Activated CD4-positive, CD25-positive, alpha-beta regulatory T cell treated with anti-CD3 and anti-CD28 coated beads, Interleukin-2, amount 50 U/mL, for 72 hours (primary cell): ENCODE measurements at places on chromosomes 2 and 18.

- DNase-seq, result no peak
Measured at GRCh38 chr2:128911276-128911675, 592.6 kb upstream of the HS6ST1 start.

DNA sequence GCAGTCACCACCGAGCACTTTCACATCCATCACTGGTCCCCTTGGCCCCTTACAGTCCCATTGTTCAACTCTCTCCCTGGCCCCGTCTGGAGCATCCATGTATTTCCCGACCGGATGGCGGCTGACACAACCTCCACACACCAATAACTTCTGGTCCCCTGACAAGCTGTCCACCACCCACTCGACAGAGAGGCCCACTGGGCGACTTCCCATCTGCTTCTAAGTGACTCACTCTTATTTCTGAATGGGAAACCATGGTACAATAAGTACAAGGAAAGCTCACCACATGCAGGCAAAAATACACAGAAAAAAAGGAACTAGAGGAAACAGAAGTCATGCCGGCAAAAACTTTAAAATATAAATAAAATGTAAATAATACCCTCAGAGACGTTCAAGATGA lies 82.9 kb upstream of the RAB12 start:
- no peak for DNase-seq

GRCh38 chr2:135546436-135546835 lies 15.2 kb downstream of the R3HDM1 start:
- DNase-seq, result no peak

- DNase-seq, result no peak
Measured at GRCh38 chr2:70607121-70607561, 53.5 kb upstream of the TGFA start.

DNA sequence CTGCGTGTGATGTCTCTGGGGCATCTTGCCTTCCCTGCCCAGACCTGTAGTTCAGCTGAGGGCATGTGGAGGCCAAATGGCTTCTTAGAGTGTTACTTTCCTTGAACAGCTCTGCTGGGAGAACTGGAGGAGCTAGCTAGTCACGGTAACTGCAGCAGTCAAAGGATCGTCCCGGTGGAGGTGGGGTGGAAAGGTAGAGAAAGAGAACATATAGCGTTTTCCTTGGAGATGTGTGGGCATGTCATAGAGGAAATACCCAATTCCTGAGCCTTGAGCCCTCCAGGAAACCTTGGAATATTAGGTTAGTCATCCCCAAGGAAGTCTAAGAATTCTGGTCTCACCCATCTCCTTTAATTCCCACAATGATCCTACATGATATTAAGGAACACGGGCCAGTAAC lies 33.5 kb upstream of the IL37 start:
- no peak for DNase-seq

GRCh38 chr2:28334527-28334894 lies 58.1 kb upstream of the FOSL2 start:
- DNase-seq, result no peak

- no peak for DNase-seq
Measured at GRCh38 chr2:226190479-226191252, 609.0 kb downstream of the IRS1 start.

- DNase-seq, result no peak
Measured at GRCh38 chr2:37766106-37766505, 94.7 kb upstream of the CDC42EP3 start.

GRCh38 chr2:49770919-49771318 lies 616.6 kb upstream of the FSHR start:
- DNase-seq, result no peak

GRCh38 chr18:10732990-10733389 lies 207.2 kb downstream of the NAPG start:
- no peak for DNase-seq

DNA sequence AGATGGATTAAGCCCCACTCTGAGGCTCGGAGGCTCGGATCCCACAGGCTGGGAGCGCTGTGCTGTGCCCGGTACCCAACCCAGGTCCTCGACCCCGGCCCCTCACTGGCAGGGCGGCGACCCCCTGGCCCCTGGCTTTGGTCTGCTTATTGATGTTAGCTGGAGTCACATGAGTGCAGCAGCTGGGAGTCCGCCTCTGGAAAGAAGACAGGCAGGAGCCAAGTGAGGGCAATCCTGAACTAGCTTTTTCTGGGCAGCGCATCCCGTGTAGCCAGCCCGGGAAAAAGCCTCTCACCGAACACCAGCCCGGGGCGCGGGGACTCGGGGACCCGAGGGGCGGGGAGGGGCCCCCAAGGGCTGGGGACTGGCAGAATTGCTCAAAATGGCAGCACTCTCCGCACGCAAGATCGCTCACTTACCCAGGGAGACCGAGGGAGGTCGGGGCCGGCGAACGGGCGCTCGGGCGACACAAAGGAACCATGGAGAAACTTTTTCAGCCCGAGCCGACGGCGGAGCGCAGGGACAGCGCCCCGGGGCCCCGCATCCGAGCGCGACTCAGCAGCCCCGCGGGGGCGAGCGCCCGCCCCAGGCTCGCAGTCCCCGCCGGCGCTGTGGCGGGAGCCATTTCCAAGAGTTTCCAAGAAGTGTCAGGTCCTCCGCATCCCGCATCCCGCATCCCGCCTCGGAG lies 567 bp downstream of the TMEM200C start:
- no peak for DNase-seq

DNA sequence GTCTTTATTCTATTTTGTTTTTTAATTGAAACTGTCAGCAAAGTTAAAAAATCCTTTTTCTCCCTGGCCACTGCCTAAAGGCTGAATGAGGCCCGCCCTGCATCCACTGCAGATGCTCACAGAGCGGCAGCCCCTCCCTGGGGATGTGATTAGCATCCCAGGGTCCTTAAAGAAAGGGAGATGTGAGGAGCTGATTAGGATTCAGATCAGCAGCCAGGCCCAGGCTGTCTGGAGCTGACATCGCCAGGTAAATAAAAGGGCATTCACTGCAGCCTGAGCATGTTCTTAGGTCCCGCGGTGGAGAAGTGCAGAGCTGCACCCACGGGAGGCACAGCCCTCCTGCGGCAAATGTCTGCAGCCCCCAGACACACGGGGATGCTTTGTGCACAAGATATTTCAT lies 83.8 kb downstream of the LONRF2 start:
- DNase-seq, result no peak

GRCh38 chr2:223122781-223123180 lies 70.8 kb downstream of the KCNE4 start:
- DNase-seq, result no peak

- DNase-seq, result no peak
Measured at GRCh38 chr2:187313831-187314230, 134.2 kb downstream of the CALCRL start.

GRCh38 chr2:119734047-119734446 lies 25.7 kb upstream of the PTPN4 start:
- DNase-seq, result no peak

- no peak for DNase-seq
Measured at GRCh38 chr18:58549814-58550339, 79.0 kb downstream of the ALPK2 start.

GRCh38 chr2:228675646-228676045 lies 494.2 kb upstream of the SPHKAP start:
- DNase-seq, result no peak

- DNase-seq, result no peak
Measured at GRCh38 chr2:96423291-96423690, 81.9 kb downstream of the NEURL3 start.

- no peak for DNase-seq
Measured at GRCh38 chr2:29233428-29233827, 118.2 kb downstream of the CLIP4 start.

DNA sequence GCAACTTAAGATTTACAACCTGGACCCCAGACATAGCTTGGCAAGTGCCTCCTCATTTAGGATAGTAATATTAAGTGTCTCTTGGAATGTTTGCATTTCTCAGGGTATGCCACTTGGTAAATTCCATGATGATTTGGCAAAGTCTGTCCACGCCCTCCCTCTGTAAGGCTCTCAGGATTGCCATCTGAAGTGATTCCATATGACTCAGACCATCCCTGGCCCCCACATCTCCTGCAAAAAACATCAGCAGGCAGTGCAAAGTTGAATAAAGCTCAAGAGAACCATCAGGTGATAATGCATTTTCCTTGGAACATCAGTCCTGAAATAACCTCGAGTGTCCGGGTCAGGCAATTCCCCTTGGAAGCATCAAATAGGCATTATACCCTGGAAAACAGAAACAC lies 27.1 kb upstream of the PIEZO2 start:
- no peak for DNase-seq

DNA sequence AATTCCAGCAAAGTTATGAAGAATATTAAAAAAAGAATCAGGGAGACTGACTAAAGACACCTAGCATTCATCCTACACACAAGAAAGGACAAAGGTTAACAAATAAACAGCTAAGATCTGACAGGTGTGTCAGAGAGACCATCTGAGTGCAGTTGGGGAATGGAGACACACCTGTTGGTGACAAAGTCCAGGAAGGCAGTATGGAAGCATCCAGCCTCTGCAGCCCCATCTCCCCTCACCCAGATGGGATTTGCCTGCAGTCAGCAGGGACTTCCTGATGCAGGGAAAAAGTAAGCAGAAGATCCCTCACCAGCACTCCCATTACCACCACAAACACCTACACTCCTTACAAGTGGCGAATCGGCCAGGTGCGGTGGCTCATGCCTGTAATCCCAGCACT lies 37.9 kb downstream of the USP34 start:
- DNase-seq, result no peak
